ENCODE measurements at places on chromosomes 3 and 15.

DNA sequence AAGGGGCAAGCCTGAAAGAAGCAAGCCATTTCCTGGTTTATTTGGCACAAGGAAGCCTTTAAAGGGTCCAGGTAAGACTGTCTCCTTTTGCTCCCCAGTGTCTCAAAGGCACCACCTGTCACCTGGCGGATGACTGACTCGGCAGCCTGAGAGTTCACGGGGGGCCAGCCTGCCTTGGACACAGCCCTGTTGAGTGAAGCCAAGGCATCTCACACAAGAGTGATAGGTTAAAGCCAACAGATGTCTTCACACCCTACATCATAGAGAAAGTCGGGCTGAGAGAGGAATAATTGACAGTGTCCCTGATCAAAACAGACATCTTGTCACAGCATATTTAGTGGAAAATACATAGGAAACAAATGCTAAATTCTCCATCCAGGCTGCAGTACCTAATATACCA is 28.2 kb upstream of the LIPC start:
- DNase-seq: no peak

GRCh38 chr3:35708394-35709271 is 69.3 kb downstream of the ARPP21 start:
- no peak for DNase-seq

DNA sequence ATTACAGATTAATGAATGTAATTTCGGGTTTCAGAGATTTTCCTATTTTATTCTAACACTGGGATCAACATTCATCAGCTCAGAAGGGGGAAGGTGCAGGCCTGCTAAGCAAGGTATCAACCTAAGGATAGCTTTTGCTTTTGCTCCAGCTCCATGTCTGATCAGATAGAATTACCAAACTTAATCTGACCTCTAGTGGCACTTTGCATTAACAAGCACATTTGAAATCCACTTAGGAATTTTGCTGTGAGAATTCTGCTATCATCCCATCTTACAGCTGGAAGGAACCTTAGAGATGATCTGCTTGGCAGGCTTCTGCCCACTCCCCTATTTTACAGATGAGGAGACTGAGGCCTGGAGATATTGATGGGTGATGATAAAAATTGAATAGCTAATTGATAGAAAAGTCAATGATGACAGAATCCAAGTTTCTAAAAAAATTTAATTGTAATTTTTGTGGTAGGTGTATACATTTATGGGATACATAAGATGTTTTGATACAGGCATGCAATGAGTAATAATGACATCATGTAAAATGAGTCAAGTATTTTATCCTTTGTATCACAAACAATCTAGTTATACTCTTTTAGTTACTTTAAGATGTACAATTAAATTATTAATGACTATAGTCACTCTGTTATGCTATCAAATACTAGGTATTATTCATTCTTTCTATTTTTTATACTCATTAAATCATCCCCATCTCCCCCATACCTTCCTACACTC is 209.2 kb upstream of the ZPLD1 start:
- peak; percentile 75 for DNase-seq

GRCh38 chr3:129933471-129933870 is 40.0 kb upstream of the TMCC1 start:
- DNase-seq: no peak

DNA sequence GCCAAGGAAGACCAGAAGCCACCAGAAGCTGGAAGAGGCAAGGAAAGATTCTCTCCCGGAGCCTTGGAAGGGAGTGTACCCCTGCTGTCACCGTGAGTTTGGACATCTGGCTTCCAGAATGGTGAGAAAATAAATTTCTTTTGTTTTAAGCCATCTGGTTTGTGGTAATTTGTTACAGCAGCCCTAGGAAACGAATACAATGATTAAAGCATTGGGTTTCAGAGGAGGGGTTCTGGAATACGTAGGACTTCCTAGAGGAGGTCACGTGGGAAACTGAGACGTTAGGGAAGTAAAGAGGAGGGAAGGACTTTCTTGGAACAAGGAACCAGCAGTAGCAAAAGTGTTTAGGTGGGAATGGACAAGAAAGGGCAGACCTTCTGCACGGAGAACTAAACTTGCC is 377.7 kb downstream of the IL20RB start:
- no peak for DNase-seq

GRCh38 chr15:59721411-59721810 is 32.3 kb upstream of the BNIP2 start:
- no peak for DNase-seq

GRCh38 chr3:127174715-127175140 is 18.2 kb upstream of the PRR23E start:
- no peak for DNase-seq

GRCh38 chr15:73573572-73573971 is 59.6 kb downstream of the NPTN start:
- no peak for DNase-seq

GRCh38 chr3:46098319-46098761 is 71.1 kb upstream of the XCR1 start:
- no peak for DNase-seq

DNA sequence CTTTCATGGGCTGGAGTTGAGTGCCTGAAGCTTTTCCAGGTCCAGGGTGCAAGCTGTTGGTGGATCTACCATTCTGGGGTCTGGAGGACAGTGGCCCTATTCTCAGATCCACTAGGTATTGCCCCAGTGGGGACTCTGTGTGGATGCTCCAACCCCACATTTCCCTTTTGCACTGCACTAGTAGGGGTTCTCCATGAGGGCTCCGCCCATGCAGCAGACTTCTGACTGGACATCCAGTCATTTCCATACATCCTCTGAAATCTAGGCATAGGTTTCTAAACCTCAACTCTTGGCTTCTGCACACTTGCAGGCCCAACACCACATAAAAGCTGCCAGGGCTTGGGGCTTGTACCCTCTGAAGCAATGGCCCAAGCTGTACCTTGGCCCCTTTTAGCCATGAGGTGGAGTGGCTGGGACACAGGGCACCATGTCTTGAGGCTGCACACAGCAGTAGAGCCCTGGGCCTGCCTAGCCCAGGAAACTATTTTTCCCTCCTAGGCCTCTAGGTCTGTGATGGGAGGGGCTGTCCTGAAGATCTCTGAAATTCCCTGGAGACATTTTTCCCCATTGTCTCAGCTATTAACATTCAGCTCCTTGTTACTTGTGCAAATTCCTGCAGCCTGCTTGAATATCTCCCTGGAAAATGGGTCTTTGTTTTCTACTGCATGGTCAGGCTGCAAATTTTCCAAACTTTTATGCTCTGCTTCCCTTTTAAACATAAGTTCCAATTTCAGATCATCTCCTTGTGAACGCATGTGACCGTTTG is 6.0 kb upstream of the HACD2 start:
- DNase-seq: no peak

GRCh38 chr3:33575311-33575710 is 135.1 kb upstream of the UBP1 start:
- DNase-seq: no peak

- DNase-seq: peak; percentile 2
Measured at GRCh38 chr15:40002295-40002694, 36.7 kb downstream of the SRP14 start.

- DNase-seq: no peak
Measured at GRCh38 chr3:120796976-120797375, 54.4 kb downstream of the GTF2E1 start.

- no peak for DNase-seq
Measured at GRCh38 chr15:85564686-85565085, 184.3 kb downstream of the AKAP13 start.

- no peak for DNase-seq
Measured at GRCh38 chr15:50503144-50503543, 43.3 kb downstream of the USP50 start.

- DNase-seq: peak; percentile 7
Measured at GRCh38 chr15:36407647-36408046, 171.8 kb upstream of the CDIN1 start.

DNA sequence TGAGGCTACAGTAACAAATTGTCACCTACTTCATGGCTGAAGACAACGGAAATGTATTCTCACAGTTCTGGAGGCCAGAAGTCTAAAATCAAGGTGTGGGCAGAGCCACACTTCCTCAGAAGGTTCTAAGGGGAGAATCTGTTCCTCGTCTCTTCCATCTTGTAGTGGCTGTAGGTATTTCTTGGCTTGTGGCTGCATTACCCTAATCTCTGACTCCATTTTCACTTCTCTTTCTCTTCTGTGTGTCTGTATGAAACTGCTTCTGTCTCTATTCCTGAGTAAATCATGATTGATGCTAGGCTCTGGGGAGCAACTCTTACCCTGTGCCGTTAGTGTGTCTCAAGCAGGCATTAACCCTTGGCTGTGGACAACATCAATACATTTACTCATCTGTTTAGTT is 164.7 kb downstream of the SQOR start:
- DNase-seq: no peak

DNA sequence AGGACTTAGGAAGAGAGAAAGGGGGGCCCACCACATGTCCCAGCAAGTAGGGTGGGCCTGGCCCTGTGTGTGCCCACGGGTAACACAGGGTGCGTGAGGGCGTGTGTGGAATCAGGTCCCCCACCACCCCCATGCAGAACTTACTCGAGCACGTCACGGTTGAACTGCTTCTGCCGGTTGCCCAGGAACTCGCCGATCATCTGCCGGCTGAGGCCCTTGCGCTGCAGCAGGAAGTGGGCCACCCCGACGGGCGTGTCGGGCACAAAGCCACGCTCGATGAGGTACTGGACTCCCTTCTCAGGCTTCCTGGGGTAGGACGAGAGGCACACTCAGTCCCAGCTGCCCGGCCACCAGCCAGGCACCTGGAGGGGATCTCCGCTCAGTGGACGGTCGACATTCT is 83.1 kb upstream of the RPL32 start:
- DNase-seq: no peak

DNA sequence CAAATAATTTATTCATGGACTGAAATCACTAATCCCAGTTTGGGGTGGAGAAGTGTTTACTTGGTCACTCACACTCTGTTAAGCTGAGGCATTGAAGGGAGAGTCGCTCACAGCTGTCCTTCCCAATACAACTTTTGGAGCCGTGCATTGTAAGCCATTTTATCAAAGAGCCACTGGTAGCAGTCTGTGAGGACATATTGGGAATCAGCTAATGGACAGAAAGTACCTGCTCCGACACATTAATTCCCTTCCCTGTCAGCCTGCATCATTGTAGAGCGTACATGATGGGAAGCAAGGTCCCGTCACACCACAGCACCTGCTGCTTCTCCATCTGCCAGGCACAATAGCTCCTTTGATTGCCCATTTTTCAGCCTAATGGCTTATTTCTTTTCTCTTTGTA is 643.2 kb downstream of the SQOR start:
- no peak for DNase-seq

DNA sequence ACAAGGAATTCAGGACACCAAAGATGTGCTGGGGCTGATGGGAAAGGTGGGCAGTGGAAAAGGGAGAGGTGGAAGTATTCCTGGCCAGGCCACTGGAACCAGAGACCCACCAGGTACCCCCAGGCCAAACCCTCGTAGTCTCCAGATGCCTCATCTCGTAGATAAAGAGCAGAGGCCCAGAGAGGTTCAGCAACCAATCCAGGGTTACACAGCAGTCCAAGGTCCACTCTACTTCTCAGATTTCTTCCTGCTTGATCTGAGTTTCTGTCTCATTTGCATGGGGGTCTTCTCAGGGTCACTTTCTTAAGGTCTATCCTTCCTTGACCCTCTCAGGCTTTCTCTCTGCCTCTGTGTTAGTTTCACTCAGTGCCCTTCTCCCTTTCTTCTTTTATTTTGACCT is 5.1 kb downstream of the TTC21A start:
- no peak for DNase-seq

DNA sequence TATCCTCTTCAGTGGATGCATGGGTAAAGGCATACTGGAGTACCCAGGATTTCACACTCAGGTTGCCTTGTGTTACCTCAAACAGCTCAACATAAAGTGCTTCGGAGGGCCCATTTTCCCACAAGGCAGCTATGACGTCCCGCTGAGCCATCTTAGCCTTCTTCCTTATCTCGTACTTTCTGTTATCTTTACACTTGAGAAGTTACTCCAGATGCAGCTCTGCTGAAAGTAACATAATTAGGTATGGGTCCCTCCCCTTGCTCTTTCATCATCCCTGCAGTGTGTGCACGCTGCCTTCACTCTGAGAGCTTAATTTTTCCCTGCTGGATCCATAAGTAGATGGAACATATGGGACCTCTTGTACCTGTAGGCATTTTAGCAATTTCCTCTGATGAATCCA is 410.3 kb downstream of the AGBL1 start:
- DNase-seq: no peak

- no peak for DNase-seq
Measured at GRCh38 chr3:54963641-54964040, 35.8 kb upstream of the LRTM1 start.

GRCh38 chr15:76935620-76936019 is 4.1 kb downstream of the RCN2 start:
- peak; percentile 86 for DNase-seq

DNA sequence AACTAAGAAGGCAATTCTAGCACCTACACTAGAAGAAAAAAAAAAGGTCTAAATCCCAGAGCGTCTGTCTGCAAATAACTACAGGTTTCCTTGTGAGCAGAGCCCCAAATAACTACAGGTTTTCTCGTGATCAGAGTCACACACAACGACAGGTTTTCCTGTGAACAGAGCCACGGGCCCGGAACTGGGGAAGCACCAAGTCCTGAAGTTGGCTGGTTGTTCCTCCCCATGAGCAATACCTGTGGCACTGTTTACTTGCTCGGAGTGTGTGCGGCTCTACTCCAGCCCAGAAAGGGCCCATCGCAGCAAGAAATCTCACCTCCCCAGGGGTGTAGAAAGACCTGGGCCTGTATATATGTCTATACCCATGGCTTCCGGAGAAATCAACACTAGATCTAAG is 644 bp upstream of the MASP1 start:
- no peak for DNase-seq

DNA sequence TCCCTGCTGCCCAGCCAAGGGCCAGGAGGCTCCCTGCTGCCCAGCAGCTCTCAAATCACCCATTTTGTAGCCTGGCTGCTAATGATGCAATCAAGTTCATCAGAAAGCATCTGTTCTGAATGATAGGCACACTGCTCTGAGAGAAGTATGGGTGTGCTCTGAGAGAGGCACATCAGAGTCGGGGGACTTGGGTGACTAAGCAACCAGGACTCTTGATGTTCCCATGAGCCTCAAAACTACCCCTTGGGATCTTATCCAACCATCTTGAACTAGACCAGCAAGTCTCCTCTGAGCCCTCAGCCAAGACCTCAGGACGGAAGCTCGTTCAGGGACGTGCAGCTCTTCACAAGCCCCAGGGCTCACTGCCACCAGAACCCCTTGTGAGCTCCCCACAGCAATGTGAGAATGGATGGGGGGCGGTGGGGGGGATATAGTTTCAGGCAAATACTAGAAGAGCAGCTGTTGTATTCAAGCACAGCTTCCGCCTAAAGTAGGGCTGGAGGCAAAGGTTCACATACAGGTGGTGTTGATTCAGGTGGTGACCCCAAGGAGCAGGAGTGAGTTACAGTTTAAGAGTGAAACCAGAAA is 52.2 kb upstream of the HES1 start:
- no peak for DNase-seq

- no peak for DNase-seq
Measured at GRCh38 chr3:53682807-53683206, 163.4 kb downstream of the CHDH start.

DNA sequence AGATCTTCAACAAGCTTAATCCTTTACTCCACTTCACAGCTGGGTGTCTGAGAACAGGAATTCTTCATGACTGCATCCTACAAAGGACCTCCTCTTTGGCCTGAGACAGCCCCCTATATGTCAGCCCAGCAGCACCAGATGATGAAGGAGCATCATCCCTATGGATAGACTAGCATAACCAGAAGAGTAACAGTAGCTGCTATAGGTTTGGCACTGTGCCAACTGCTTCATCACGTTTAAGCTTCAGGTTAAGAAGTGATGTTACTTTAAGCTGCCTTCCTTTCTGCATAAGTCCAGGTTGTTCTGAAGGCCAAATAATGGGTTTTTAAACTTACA is 50.6 kb downstream of the CMSS1 start:
- DNase-seq: no peak

GRCh38 chr15:66723826-66724731 is 22.0 kb downstream of the SMAD6 start:
- no peak for DNase-seq

All from epithelial cell of proximal tubule (primary cell).